ENCODE measurements at places on chromosomes 2 and 18.

- no peak for DNase-seq
Measured at GRCh38 chr18:5498452-5498851, 45.3 kb downstream of the EPB41L3 start.

DNA sequence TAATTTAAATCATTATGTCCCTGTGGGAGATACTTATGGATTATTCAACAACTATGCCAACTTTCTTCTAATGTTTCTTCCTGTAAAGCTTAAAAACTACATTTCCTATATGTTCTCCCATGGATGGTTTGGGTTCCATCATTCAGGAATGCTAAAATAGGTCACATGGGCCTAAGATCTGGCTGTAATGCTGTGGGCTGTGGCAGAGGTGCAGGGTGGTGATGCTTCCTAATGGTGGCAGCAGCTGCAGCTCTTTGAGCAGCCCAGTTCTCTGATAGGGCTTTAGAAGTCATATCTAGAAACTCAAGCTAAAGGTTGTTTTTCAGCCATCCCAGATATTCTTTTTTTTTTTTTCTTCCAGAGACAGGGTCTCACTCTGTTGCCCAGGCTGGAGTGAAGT is 266.1 kb downstream of the ZNF385B start:
- no peak for DNase-seq

DNA sequence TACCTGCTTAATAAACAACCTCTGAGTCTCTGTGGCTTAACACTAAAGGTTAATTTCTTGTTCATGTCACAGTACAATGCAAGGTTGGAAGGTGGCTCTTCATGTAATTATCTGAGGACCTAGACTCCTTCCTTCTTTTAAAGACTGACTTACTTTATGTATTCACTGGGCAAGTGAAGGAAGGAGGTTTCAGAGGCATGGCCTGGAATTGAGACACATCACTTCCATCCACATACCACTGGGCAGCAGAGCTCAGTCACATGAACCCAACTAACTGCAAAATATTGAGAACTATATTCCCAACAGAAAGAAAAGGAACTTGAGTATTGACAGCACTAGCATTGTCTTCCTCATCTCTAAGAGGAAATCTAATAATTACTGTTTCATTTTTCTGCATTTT is 57.5 kb upstream of the FN1 start:
- DNase-seq, result no peak

- DNase-seq, result peak; percentile 33
Measured at GRCh38 chr2:208013285-208014178, 11.8 kb downstream of the PLEKHM3 start.

GRCh38 chr2:46306330-46306751 is 9.1 kb downstream of the EPAS1 start:
- peak; percentile 86 for DNase-seq

DNA sequence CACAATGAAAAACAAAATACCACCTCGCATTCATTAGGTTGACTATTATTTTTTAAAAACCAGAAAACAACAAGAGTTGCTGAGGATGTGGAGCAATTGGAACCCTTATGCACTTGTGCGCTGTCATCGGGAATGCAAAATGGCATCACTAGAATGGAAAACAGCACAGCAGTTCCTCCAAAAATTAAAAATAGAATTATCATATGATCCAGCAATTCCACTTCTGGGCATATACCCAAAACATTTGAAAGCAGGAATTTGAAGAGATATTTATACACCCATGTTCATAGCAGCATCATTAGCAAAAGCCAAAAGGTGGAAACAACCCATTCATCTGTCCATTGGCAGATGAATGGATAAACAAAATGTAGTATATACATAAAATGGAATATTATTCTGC is 11.9 kb upstream of the NMUR1 start:
- peak; percentile 63 for DNase-seq

DNA sequence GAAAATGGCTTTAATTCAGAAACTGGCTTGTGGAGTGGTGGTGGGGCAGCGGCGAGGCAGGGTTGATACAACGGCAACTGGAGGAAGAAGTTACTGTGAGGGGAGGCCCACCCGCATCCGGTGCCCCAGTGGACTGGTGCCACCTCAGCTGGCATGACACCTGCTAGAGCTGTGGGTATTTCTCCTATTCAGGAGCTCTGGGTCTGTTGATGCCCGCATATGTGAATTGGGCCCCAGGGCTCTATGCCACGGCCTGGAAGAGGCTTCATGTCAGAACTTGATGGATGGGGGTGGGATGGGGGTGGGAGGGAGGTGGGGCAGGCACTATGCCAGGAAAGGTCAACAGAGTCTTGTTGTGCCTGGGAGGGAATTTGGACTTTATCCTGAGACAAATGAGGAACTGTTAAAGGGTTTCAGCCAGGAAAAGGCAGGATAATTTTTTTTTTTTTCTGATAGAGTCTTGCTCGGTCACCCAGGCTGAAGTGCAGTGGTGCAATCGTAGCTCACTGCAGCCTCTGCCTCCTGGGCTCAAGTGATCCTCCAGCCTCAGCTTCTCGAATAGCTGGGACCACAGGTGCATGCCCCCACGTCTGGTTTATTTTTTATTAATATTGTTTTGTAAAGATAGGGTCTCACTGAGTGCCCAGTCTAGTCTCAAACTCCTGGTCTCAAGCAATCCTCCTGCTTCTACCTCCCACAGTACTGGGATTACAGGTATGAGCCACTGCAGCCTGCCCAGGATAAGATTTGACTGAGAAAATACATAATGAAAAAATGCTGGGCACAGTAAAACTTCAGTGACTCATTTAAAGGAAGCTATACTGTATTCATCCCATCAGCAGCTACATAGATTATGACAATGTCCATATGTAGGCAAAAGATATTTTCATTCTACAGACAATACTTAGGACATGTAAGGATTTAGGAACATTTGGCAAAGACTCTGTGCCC is 52.6 kb downstream of the SH2D6 start:
- no peak for DNase-seq

GRCh38 chr2:62817348-62817747 is 111.8 kb downstream of the EHBP1 start:
- no peak for DNase-seq

DNA sequence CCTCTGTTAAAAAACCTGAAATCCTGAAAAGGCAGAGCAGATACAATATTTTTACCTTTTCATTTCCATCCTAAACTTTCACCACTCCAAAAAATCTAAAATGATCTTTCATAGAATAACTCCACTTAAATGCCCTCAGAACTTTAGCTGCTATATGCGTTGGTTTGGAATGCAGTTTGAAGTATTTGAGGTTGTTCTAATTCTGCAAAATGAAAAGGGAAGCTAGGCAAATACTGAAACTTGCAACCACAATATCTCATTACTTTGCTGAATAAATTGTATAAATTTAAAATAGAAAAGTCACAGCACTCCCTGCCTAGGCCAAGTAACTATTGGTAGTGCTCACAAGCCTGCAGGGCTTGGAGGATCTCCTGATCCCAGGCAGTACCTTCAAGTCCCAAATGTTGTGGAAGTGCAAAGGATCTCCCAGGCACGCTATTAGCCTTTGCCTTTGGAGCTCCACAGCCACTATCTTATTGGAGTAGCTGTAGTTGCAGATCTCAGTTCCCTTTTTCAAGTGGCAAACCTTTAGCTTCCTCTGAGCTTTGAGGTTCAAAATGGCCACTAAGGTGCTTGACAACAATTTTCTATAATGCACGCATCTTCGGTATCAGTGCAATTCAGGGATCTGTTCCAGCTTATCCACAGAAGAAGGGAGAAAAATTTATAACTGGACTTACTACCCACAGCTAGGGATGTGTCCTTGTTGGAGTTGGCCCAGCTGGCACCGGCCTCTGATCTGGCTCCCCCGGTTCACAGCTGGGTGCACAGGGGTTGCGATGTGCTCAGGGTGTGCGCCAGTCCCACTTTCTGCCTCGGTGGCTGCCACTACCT is 43.4 kb upstream of the ANKRD62 start:
- DNase-seq, result no peak

DNA sequence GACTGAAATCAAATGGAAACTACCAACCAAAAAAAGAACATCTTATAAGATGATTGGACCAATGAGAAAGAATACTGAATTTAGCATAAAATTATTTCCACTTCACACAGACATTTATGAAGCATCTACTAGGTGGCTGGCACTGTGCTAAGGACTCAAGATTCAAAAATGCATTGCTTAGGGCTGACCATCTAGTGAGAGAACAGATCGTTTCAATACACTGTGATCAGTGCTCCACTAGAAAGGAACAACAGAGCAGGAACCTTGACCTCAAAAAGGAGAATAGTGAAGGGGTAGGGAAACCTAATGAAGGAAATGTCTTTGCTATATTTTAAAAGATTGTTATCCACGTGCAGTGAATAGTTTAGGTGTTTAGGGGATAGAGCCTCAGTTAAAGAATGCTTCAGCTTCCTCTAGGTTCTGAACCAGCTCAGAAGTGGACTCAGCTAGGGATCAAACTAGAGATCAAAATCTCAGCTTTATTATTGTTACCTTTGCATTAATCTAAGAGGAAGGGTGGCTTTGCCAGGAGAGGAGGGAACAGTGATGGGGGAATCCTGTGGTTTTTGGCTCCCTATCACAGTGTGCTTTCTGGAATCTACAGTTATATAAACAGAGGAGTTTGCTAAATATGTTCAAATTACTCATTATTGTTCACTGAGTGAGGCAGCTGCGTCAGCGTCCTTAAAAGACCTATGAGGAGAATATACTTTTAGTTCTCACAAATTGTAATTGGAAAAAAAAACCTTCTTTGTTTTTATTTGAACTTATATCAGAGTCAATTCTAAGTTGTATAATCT is 16.2 kb upstream of the BBS5 start:
- peak; percentile 77 for DNase-seq

DNA sequence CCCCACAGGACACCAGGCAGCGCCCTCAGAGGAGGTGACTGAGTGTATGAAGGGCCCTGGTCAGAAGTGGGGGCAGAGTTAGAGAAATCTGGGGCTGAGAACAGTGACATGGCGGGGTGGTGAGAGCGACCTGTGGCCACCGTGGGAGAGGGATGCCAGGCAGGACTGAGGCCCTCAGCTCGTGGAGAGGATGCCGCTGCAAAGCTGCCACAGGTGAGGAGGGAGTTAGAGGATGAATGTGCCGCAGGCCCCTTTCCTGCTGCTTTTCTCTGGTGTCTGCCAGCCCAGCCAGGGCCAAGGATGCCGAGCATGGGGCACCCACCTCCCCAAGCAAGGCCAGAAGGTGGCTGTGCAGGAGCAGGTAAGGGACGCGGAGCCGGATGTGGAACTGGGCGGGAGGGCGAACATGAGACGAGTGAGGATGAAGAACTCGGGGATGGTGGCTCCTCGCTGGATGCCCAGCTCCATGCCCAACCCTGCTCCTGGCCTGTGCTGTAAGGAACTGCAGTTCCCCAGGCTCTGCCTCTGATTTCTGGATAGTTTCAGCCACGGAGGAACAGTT is 269.2 kb upstream of the HDAC4 start:
- DNase-seq, result no peak

GRCh38 chr2:234366891-234367290 is 130.0 kb downstream of the ARL4C start:
- peak; percentile 43 for DNase-seq

DNA sequence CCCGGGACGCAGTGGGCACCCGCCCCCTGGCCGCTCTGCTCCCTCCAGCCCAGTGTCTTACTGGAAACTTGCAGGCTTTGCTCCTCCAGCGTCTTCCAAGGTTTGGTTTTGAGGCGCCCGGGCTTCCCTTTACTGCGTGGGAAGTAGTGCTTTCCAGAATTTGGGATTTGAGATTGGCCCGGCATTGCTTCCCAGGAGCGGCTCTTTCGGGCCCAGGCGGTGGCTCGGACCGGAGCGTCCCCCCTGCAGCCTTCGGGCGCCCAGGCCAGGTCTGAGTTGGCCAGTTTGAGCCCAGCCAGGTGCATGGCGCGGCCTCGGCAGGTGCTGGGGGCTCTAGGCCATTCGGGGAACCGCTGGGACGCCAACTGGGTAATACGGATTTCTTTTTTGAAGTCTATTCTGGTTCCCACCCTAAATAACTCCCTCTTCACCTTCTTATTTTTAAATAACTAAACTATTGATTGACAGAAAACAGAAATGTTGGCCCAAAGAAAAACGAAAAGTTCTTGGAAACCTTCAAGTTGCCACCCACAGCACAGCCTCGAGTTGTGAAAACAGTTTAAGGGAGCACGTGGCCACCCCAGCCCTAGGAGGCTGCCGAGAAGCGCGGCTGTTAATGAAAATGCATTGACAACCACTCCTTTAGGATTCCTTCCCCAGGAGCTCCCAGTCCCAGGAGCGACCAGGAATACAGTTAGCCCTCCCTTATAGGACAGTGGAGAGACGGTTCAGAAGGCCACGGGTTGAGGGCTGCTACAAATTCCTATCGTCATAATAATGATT is 766 bp downstream of the SNTG2 start:
- DNase-seq, result no peak

GRCh38 chr2:27756544-27757498 is 14.7 kb upstream of the MRPL33 start:
- DNase-seq, result no peak

DNA sequence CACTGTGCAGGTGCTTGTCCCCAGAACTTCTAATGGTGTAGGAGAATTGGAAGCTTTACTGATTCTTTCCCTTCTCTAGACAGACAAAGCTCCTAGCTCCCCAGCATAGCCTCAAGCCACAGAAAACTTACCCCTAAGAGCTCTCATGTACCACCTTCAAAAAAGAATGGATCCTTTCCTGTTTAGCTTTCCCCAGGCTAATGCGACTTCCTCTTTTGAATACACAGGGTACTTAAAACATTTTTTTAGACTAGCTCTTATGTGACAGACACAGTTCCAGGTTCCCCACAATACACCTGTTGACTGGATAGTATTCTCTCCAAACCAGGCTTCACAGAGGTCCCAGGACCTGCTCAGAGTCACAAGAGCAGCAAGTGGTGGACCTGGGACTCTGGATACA is 8.3 kb downstream of the CTAGE1 start:
- DNase-seq, result no peak

All from cardiac fibroblast (primary cell).